ENCODE measurements at places on chromosomes 3 and 15.

GRCh38 chr3:98778852-98779413 is 15.8 kb downstream of the ST3GAL6 start:
- ATAC-seq: peak; percentile 43

DNA sequence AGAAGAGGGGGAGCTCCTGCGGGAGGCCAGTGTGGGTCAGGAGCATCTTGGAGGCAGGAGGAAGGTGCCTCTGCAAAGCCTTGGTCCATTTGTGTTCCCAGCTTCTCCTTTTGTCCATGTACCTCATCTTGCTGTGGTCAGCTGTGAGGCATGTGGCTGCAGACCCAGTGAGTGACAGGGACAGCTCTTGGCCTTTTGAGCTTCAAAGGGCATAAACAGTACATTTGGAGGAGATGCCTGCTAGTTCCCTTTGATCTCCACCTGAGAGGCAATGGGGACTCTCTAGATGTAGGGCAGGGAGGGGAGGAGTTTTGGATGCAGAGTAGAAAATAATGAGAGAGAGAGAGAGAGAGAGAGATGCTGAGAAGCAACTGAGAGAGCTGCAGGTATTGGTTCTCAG is 270.0 kb downstream of the TLE3 start:
- no peak for ATAC-seq

DNA sequence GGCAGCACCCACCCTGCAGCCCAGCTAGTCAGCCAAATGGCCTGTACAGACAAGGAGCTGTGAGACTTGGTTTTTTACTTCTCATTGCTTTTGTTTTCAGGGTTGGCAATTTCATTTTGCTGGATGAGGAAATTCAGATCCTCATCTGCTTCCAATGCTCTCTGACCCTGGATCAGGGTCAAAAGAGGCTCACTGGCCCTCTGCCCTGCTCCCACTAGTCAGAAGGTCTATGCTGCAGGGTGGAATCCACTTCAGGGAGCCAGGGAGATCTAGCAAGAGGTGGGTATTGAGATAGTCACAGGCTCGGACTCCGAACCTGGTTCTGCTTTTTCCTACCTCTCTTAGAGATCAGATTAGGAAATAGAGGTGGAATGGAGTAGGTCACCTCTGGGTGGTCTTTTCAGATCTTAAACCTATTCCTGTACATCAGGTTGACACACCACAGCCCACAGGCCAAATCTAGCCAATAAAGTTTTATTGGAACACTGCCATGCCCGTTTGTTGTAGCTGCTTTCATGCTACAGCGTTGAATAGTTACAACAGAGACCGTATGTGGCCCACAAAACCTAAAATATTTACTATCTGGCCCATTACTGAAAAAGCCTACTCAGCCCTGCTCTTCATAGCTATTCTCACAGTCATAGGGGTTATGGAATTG is 26.4 kb upstream of the GLCE start:
- no peak for ATAC-seq

DNA sequence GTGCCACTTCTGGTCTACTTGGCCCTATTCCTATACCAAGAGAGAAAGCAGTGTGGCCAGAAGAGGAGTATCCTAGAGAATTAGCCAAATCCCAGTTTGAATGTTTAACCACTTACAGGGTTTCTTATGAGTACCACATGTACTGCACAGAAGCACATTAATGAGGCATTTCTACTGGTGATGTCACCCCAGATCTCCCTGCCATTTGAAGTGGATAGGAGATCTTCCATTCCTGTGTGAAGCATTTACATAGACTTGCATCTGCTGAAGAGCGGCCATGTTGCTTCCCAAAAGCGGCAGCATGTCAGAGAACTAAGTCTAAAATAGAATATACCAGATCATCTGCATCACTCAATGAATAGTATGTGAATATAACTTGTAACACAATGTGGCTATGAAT is 108.4 kb upstream of the TUSC7 start:
- peak; percentile 77 for ATAC-seq

- ATAC-seq: no peak
These were observed 15.0 kb downstream of the SCG5 start for GRCh38 chr15:32656496-32656895.

- no peak for ATAC-seq
These were observed 196.8 kb upstream of the MBNL1 start for GRCh38 chr3:152071924-152072323.

DNA sequence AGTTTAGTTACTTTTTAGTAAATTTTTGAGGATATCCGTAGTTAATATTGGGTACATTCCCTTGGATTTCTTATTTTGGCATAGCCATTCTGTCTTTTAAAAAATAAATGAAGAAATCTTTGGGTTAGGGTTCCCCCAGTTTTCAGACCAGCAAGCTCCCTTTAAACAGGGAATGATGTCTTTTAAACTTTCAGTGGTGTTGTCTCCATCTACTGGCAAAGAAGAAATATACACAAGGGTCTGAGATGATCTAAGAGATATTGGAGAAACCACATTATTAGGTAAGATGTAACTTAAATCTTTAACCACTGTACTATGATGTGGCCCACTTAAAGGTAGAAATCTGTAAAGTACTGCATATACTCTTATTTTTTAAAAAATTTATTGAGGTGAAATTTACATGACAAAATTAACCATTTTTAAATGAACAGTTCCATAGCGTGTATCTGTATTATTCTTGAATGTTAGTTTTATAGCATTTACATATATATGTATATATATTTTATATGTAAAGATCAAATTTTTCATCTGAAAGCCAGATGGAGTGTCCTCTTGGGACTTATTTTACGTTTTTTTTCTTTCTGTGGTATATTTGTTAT is 35.1 kb upstream of the EIF3J start:
- ATAC-seq: no peak

DNA sequence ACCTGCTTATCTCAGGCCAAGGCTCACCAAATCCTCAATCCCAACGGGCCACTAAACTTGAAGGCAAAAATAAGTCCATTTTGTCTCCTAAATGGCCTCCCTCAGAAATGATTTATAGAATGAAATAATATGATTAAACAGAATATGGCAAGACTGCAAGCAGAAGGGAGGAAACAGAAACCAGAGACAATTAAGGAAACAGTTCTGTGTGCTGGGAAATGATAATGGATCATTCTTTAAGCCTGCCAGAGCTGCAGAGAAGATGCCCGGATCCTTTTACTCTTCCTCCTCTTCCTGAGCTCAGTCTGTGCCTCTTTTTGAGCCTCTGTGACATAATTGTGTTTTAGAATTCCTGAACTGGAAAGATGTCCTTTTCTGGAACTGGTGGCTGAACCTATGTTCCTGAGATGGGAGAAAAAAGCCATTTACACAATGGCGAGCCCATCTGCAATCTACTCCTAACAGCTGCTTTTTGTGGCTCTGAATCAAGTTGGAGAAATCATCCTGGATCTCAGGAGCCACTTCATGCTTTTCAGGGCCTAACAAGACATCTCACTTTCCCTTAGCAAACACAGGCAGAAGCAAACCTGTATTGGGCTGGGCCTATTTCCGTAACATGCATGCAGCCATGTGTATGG is 2.8 kb upstream of the ABHD2 start:
- no peak for ATAC-seq

DNA sequence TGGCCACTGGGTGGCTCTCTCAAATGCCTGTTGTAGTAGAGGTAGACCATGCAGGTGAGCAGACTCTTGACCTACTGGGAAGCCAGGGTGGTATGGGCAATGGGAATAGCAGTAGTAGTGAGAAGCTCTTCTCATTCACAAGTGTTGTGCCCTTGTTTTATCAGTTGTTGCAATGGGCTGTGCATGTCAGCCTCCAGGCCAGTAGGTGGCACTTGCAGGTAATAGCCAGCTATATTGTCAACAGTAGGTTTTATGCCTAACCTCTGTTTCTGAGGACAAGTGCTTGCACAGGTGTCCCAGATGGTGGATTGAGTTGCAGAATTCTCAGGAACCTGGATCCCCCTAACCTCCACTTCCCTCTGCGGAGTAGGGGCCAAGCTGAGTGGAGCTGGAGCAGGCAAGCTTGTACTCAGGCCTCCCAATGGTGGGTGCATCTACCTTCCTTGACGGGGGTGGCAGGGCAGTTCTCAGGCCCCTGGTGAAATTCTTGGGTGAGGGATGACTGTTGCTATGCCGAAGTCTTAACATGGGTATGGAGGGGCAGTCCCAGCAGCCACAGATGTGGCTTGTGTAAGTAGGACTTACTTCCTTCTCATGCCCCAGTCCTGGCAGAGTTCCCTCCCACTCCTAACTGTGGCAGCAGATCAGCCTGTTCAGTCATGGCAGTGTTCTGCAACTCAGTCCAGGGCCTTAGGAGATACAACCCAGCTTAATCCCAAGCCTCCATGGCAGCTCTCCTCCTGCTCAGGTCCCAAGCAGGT is 104.3 kb downstream of the NEO1 start:
- no peak for ATAC-seq

GRCh38 chr15:57792724-57793449 is 86.4 kb downstream of the POLR2M start:
- ATAC-seq: no peak

DNA sequence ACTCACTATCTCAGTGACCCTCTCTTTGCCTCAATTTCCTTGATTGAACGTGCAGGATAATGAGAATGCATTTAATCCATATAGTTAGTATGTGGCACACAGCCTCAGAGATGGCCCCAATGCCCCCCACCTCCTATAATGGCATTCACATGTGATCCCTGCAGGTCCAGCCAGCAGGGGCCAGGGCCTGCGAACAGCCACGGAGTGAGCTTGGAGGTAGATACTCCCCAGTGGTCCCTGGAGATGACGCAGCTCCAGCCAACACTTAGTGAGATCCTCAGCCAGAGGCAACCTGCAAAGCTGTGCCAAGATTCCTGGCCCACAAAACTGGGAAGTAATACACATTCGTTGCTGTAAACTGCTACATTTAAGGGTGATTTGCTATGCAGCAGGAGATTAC is 184.9 kb upstream of the NSMCE3 start:
- ATAC-seq: no peak

- ATAC-seq: no peak
These were observed 26.6 kb downstream of the SEC61A1 start for GRCh38 chr3:128078875-128079274.

DNA sequence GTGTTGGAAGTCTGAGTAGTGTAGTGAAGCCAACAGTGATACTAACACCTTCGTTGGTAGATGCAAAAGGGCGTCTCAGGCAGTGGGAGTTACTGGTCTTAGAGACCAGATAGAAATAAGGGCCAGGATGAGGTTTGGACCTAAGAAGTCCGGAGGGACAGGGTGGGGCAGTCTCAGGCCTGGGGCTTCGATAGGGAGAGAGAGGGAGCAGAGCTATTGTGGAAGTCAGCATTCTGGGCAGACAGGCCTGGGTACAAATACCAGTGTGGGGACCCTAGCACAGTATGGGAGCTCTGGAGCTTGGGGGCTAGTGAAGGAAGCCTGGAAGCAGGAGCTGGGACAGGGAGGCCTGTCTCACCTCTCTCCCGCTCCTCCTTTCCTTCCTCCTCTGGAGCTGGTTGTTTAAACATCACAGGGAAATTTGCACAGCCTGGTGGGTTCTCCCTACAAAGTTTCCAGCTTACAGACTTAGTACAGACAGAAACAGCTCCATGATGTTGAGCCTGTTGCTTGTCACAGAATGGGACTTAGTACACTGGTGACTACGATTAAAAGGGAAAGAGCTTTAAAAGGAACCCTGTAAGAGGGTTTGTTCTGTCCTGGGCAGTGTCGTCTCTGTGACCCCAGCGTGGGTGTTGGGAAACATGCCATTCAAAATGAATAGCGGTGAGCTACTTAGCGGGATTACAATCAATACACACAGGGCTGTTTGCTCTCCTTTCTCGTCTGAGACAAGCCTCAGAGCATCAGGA is 76.4 kb upstream of the TNFAIP8L3 start:
- ATAC-seq: no peak

- no peak for ATAC-seq
These were observed 67.6 kb downstream of the ABTB1 start for GRCh38 chr3:127740136-127740915.

DNA sequence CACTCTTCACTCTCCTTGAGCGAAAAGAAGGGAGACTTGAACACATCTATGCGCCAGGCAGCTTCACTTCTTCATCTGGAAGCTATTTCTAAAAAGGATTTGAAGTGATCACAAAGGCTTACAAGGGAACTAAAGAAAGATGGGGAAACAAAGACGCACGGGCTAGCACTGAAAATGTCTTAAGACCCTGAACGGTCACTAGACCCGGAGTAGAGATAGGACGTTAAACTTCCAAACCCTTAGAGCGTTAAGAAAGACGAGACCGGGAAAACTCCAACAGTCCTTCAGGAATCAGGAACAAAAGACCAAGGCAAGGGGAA is 47.5 kb upstream of the EPHB3 start:
- ATAC-seq: no peak

DNA sequence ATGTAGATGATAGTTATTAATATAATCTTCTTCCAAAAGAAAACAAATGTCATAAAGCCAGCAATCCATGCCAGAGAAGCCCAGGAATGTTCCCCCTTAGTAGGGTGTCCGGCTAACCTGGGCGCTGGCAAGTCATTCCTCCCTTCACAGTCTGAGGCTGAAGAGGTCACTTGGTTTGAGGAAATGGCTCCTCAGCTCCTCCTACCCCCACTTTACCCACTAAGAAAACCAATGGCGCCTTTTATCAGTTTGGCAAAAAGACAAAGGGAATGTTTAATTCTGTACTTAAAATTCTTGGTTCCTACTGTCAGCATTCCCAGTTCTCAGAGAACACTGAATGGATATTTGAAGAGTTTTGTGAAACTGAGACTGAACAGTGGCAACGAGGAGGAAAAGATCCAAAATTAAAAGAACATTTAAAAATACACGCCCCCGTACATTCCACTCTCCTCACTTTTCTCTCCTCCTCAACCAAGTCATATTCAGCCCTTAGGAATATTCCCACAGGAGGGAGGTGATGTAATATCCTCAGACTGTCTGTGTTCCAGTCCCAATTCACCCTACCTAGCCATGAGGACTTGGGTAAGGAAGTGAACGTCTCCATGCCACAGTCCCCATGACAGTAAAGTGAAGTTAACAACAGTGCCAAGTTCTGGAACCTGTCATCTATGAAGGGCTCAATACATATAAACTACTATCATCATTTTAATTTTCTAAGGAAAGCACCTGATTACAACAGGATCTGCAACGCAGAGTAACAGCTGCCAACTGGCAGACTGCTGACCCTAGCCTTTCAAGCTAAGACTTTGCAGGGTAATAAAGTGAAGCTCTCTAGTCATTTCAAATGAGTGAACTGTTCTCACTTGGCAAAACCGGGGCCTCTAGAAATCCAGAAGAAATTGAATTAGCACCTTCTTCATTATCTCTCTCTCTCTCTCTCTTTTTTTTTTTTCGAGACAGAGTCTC is 234.5 kb upstream of the ICE2 start:
- no peak for ATAC-seq

- ATAC-seq: peak; percentile 45
These were observed 17.3 kb downstream of the LTF start for GRCh38 chr3:46447228-46447985.

- ATAC-seq: no peak
These were observed 618.3 kb upstream of the AGTR1 start for GRCh38 chr3:148079370-148079769.

DNA sequence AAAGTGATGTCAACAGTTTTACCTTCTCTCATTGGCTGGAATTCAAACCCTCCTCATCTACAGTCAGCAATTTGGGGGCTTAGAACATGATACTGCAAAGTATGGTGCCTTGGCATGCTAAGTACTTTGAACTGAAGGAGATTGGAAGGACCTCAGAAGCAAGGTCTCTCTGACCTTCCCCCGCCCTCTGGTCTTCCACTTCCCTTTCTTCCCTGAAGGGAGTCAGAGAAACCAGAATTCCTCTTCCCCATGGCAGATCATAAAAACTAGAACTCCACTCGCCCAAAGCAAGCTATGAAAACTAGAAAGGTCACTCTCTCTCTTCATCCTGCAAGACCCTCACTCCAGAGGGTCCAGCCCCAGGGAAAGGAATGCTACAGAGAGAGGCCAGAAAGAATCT is 64.2 kb downstream of the CD200R1L start:
- ATAC-seq: no peak

All from motor neuron (in vitro differentiated cells).